ENCODE measurements at places on chromosomes 16 and 17.

DNA sequence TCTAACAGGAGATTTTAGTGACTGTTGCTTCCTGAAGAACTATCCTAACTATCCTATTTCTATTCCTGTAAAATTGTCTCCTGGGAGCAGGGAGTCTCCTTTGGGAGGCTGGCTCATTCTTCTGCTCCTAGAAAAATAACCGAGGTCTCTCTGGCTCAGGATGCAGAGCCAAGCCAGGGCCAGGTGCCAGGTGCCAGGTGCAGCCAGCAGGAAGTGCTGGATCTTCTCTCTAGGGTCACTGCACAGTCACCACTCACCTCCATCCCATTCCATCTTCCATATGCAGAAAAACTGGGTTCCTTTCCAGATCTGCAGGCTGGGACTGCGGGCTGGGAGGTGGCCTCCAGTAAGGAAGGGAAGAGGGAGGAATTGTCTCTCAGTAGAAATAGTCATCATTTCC lies 3.8 kb upstream of the TMC7 start:
- no peak for DNase-seq

GRCh38 chr17:49117587-49118230 lies 14.9 kb upstream of the B4GALNT2 start:
- DNase-seq, result no peak

DNA sequence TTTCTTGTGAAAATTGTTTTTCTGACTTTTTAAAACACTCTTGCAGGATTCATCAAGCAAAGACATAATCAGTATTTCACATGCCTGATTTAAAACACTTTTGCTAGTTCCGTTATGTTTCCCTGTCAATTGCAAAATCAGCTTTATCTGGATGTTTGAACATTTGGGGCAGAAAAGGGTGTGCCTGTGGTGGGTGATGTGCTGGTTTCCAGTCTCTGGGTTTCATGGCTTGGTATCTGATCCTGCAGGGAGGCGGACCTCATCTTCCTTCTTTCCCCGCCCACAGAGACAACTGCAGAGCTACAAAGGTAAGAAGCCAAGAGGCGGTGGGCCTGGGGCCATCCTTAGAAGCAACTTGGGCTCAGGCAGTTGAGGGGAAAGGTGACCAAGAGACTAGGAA lies 41.8 kb downstream of the NLRC5 start:
- no peak for DNase-seq

DNA sequence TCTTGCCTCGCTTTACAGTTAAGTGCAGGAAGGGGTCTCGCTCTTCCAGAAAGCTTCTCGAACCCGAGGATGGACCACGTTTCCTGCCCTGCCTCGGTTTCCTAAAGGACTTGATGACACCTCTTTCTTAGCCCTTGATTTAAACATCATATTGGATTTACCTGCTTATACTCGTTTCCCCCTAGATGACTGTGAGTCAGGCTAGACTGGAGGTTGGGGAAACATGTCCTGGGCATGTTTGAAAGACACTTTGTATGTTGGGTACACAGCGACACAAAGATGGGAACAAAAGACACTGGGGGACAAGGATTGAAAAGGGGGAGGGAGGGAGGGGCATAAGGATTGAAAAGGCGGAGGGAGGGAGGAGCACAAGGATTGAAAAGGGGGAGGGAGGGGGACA lies 30.0 kb downstream of the SDK2 start:
- no peak for DNase-seq

DNA sequence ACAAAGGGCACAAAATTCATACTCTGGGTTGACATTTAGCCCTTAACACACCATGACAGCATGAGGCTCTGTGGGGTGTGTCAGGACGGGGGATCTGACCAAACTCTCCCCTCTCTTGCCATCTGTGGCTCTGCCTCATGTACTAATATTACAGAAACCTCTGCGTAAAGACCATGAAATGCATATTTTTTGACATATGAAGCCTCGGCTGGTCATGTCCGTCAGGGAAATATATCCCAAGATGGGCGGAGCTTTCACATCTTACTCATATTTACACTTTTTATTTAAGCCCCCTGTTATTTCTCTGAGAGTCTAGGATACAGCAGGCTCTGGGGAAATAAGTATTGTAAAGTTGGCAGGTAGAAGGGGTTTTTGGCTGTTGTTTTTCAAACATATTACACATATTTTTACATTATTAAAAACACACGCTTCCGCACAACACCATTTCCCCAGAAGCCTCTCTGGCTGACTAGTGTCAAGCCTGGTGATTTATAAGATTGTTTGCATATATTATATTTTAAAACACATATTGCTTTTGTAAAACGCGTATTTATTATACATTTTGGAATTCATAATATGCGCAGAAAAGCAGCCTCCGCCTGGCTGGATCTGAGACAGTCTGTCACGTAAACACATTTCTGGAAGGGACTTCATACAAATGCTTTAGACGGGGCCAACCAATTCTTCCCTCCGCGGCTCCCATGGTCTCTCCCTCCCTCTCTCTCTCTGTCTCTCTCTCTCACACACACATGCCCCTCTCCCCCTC lies 237.7 kb upstream of the ZFHX3 start:
- DNase-seq, result no peak

DNA sequence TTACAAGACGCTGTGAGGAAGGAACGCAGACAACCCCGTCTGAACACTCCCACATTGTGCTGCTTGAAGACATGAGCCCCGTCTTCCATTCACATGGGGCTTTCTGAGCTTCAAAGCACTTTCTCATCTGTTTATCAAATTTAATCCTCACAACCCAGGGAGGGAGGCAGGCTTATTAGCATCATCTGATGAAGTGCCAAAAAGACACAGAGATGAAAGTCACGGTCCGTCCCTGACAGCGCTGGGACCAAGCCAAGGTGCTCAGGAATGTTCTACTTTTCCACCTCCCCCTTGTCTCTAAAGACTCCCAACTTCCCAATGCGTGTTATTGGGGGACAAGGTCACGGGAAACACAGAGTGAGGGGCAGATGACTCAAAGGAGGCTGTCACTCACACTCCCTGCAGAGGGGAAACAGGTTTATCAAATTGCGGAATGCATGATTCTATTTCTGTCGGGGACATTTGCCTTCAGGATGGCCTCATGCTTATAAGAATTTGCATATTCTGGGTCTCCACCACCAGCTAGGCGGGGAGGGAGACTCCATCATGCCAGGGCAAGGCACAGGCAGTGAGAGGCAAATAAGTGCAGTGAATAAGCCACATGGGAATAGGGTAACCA lies 10.7 kb downstream of the XYLT1 start:
- DNase-seq, result no peak

DNA sequence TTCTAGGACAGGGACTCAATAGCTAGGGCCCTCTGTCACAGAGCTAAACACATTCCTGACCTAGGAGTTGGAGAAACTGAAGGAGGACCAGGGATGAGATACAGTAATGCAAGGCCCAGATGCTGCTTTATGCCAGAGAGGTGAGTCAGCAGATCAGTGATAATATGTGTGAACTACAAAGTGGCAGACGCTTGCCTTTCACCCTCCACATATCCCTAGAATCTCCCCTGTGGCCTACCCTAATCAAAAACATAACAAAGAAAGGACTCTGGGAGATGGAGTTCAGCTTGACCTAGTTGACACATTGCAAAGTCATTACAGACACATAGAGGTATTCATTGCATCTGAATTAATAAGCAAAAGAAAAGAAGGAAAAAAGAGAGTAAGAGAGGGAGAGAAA lies 417.6 kb upstream of the DYNLRB2 start:
- no peak for DNase-seq

DNA sequence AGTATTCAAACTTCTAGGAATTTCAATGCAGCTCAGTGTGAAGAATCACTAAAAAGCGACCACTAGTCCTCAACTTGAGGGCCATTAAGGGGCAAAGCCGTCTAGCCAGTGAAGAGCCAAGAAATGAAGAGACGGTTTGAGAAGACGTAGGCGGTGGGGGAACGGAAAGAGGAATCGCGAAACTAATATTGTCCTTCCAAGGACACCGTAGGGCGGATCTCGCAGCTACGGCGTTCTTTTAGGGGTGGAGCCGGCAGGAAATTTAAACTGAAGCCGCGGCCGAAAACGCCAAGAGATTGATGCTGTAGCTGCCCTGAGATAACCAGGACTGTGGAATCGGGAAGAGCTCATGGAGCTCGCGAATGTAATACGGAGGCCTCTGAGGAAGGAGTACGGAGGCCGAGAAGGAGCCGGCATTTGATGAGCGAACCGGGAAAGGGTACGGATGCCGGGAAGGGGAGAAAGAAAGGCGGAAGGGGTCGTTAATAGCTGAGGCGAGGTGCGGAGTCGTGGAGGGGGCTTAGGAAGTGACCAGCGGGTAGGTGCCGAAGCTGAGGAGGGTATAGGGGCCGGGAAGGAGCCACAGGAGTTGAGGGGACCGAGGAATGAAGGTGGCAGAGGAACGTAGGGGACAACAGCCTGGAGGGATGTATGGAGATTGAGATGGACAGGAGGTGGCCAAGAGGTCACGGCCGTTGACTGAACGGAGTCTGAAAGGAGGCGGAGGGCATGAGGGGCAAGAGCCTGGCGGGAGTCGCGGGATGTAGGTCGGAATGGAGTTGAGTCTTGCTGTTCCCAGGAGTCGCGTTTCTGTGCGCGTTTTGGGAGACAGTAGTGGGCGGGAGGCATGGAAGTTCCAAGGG lies at the start of gene DBF4B:
TSS of gene DBF4B (plus strand) at position 265 of the 863 bp plus-strand sequence. CDS start at position 421, 156 bp downstream.
- DNase-seq, result peak; percentile 89

GRCh38 chr17:78844301-78845005 lies 3.8 kb upstream of the USP36 start:
- no peak for DNase-seq

GRCh38 chr17:33205552-33205951 lies 87.5 kb downstream of the ASIC2 start:
- DNase-seq, result no peak

Data from activated CD4-positive, alpha-beta T cell treated with anti-CD3 and anti-CD28 coated beads, Interleukin-2, amount 10 ng/mL, durations not matched to agents 7 days and 5 days (primary cell).